ENCODE measurements at places on chromosomes 7 and 10. TPM values are rescaled to one million over a fixed set of nuclear protein-coding genes. Genes with fewer than 3 reads are reported as not detected.

DNA sequence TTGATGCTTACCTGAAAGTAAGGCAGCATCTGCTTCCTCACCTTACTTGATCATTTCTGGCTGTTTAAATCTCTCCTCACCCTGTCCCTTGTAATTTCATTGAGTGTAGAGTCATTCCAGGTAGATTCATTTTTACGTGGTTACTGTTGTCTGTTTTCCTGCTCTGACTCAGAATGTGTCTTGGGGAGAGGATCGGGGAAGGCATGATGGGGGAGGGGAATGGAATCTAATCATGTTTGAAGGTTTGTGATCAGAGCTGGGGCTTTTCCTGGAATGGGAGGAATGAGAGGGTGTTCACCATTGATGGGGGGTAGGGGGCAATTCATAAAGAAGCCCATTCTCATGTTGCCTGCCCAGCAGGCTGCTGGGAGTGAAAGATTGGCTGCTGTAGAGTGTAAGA is 18.7 kb downstream of the SEC24C start:
- peaks cover 44% of the 10 kb centered on the region for H3K36me3 ChIP-seq
- peak; percentile 33 for DNase-seq
- H3K4me3 ChIP-seq: no peak overlapping the region
- peak overlapping the region; percentile 71 for H3K27ac ChIP-seq

- DNase-seq: no peak
- H3K4me1 ChIP-seq: peaks cover 18% of the 10 kb centered on the region
- H3K27ac ChIP-seq: no peak overlapping the region
- no peak overlapping the region for H3K4me3 ChIP-seq
Observed at GRCh38 chr10:79098596-79099015, 29.8 kb downstream of the ZMIZ1 start.

DNA sequence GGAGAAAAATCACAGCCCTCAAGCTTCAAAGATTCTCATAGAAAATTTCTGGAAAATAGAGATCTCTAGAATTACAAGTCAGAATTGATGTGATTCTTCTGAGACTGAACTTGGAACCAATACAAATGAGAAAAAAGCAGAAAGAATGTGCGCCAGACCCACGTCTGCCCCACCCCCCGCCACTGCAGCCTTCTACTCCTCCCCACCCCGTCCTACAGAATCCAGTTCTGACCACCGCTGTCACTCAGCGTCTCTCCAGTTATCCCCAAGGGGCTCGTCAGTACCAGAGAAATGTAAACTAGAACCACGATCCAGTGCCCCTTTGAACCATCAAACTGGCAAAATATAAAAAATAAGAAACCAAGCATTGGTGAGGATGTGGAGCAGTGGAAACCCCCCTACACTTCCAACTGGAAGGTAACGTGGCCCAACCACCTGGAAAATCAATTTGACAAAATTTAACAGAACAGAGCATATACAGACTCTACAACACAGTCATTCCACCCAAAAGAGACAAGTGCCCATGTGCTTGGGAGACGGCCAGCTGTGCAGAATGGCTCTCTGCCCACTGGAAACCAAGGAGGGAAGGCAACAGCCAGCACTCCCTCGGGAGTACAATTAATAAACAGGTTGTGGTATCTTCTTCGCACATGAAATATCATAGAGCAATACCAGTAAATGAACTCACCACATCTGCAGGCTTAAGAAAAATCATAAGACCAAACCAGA is 397.9 kb downstream of the TNS3 start:
- peaks cover 13% of the 10 kb centered on the region for H3K27me3 ChIP-seq
- H3K36me3 ChIP-seq: no peaks in the 10 kb centered on the region
- H3K4me3 ChIP-seq: no peak overlapping the region
- no peaks in the 10 kb centered on the region for H3K4me1 ChIP-seq

DNA sequence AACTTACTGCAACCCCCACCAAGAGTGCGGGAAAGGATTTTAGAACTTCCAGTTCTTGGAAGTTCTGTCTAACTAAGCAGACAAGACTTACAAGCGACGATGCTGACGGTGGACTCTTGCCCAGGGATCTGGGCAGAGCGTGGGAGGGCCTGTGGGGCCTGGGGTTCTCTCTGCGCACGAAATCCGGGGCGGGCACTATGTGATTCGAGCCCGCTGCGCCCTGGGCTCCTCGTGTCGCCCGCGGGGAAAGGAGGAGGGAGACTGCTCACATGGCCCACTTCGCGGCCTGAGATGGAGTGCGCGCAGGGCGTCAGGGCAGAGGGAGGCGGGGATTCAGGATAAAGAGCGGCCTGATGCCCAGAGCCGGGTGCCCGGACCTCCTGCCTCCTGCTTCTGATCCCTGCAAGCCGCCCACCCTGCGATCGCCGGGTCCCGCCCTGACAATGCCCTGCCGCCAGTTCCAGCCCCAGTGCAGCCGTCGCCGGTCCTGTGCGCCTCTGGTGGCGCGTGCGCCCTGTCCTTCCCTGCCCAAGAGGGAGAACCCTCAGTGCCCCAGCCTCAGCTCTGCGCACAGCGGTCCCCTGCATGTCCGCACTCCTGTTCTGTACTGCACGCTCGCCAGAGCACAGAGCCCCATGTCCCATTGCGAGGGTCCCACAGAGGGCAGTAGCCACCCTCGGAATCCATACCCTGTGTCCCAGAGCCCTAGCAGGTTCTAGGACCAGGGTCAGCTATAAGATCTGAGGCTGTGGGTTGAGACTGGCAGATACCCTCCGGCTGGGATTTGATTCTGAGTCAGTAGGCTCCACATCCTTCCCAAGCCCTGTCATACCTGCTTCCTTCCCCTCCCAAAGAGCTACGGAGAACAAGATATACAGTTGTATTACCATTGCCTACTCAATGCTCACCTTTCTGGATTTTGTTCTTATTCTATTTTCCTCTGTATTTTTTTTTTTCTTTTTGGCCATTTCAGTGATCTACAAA is 99.4 kb upstream of the TMEM106B start:
- no peaks in the 10 kb centered on the region for H3K36me3 ChIP-seq
- no peak for DNase-seq
- peaks cover 12% of the 10 kb centered on the region for H3K27me3 ChIP-seq
- H3K4me3 ChIP-seq: no peak overlapping the region
- no peak overlapping the region for H3K27ac ChIP-seq

- peaks cover 6% of the 10 kb centered on the region for H3K4me1 ChIP-seq
- H3K27ac ChIP-seq: no peak overlapping the region
- no peak for DNase-seq
Observed at GRCh38 chr7:46009211-46009610, 88.1 kb upstream of the IGFBP3 start.

DNA sequence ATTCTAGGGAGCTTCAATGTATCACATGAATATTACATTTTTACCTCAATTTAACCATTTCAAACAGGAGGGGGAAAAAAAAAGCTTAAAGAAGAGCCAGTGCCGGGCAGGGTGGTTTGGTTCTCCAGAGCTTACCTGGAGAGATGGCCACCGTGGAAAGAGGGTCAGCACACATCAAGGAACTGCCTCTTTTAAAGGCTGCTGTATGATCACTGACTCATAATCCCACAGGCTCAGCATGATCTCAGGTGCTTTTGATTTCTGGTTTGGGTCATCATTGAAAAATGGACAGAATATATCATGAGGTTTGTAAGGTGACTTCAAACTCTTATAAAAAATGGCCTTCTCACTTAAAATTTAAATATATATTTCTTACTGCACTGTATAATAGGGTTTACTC is 67.5 kb upstream of the MDFIC start:
- peaks cover 2% of the 10 kb centered on the region for H3K4me1 ChIP-seq
- H3K36me3 ChIP-seq: no peaks in the 10 kb centered on the region
- no peak overlapping the region for H3K27ac ChIP-seq
- no peak for DNase-seq

The NXPH1 gene
- polyA plus RNA-seq: not detected
